ENCODE measurements at places on chromosomes 1 and 21.

DNA sequence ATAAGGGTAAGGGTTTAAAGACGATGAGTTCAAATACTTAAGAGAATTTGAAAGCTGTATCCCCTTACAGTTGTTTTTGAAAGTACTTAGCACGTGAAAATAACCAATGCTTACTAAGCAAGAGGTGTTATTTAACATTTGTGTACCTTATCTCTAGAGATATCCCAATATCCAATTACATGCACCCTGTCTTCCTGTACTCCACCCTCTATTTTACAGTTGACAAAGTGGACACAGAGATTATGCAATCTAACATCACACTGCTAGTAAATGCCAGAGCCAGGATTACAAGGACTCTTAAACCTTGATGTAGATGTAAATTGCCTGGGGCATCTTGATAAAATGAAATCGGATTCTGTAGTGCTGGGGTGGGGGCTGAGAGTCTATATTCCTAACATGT lies 72.0 kb downstream of the GDAP2 start:
- DNase-seq = no peak

DNA sequence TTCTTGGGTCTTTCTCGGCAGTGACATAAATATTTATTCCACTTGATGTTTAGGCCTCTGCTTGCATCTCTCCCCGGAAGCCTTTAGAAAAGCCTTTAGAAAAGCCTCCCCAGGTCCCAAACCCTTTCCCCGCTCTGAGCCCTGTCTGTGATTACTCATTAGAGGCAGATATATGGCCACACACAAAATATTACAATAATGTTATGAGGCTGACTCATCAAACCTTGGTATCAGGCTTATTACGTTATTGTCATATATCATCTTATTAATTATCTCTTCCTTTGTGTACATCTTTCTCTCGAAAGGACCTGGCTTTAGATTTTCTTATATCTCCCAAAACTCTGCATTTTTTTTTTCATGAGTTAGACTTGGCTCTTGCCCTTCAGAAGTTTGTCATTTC lies 69.5 kb downstream of the FGGY start:
- no peak for DNase-seq

GRCh38 chr21:37758982-37759381 lies 157.3 kb downstream of the KCNJ6 start:
- DNase-seq = no peak

DNA sequence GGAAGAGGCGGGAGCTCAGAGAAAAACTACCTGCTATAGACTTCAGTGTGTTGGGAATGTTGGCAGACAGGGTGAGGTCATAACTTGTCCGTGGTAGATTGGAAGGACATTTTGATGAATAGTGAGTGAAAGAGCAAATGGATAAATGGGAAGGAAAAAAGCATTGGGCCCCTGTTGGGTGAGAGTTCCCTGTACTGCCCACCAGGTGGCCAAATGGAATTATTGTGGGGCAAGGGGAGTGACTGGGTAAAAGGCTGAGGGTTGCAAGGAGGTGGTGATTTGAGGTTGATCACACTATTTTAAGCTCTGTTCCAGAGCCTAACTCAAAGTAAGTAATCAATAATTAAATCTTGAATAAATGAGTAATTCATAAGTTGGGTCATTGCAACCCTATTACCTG lies 60.4 kb downstream of the MRPS6 start:
- DNase-seq = no peak

GRCh38 chr1:184255560-184255959 lies 131.3 kb upstream of the C1orf21 start:
- DNase-seq = no peak

- peak; percentile 38 for DNase-seq
Measured at GRCh38 chr1:41366455-41367287, 5.4 kb downstream of the FOXO6 start.

- no peak for DNase-seq
Measured at GRCh38 chr1:44903011-44903680, 60.1 kb upstream of the PTCH2 start.

DNA sequence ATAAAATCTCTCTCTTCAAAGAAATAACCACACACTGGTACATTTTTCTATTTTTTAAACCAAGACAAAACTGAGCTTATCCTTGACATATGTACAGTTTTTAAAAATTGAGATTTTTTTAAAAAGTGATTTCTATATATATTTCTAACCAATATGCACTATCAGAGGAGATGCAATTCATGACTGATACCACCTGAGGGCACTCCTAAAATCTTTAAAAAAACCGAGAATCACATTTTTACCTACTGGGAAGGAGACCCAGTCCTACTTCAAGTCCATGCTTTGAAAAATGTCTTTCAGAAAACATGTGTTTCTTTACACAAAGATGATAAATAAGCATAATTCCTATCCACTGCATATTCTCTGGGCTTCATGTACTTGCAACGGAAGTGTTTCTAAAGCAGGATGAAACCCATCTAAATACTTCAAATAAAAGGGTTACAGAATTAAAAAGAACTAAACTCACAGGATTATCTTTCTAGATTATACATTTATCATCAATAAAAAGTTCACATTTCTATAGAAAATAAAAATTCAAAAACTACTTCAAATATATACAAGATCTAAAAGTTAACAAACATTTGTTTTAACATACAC lies 98.6 kb downstream of the ENAH start:
- no peak for DNase-seq

- no peak for DNase-seq
Measured at GRCh38 chr1:41278076-41278475, 36.0 kb upstream of the SCMH1 start.

- DNase-seq = no peak
Measured at GRCh38 chr1:79760531-79760930, 754.0 kb upstream of the ADGRL4 start.

- DNase-seq = no peak
Measured at GRCh38 chr1:219985169-219985568, 56.8 kb upstream of the SLC30A10 start.

GRCh38 chr1:104932949-104933679 lies 1183.4 kb downstream of the AMY1C start:
- DNase-seq = no peak

GRCh38 chr1:246597340-246597739 lies 31.1 kb downstream of the CNST start:
- DNase-seq = no peak

GRCh38 chr1:17069452-17070162 lies 15.8 kb upstream of the SDHB start:
- DNase-seq = no peak

DNA sequence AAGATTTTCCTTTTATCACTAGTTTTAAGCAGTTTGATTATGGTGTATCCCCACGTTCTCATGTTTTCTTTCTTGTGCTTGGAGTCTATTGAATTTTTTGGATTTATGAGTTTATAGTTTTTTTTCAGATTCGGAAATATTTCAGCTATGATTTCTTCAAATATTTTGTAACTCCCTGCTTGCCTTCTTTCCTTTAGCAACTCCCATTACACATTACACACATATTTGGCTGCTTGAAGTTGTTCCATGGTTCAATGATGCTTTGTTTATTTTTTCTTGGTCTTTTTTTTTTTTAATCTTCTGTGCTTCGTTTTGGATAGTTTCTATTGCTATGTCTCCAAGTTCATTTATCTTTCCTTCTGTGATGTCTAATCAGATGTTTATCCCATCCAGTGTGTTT lies 48.5 kb upstream of the WARS2 start:
- no peak for DNase-seq

All from natural killer cell (primary cell).